ENCODE measurements at places on chromosomes 16 and 17.

GRCh38 chr17:41013606-41014005 is 4.7 kb upstream of the KRTAP3-1 start:
- no peak for DNase-seq

DNA sequence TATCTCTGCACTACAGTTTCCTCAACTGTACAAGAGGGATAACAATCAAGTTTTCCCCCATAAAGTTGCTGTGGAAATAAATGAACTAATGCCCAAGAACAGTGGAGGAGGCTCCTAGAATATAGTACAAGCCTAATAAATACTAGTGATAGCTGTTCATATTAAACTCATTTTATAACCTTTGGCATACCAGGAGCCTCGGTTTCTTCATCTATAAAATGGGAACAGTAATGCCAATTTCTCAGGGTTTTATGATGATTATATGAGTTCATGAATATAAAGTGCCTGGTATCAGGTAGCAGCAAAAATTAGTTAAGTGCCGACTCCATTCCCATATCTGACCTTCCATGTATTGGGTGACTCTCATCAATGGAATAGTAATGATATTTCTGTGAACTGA is 311.1 kb upstream of the MAF start:
- no peak for DNase-seq

DNA sequence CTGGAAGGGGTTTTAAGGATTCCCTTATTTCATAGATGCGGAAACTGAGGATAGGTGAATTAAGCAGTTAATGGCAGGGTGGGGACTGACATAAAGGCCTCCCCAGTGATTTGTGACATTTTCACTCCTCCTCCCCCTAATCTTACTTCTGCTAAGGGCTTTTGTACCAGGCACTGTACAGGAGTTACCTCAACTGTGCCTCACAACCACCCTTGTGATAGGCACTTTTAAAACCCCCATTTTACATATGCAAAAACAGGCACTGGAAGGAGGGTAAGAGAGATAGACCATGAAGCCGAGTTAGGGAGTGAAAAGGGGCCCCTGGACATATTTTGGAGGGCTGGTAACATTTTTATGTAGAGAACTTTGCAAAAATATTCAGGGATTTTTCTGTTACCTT is 862 bp upstream of the GDE1 start:
- DNase-seq, result no peak

DNA sequence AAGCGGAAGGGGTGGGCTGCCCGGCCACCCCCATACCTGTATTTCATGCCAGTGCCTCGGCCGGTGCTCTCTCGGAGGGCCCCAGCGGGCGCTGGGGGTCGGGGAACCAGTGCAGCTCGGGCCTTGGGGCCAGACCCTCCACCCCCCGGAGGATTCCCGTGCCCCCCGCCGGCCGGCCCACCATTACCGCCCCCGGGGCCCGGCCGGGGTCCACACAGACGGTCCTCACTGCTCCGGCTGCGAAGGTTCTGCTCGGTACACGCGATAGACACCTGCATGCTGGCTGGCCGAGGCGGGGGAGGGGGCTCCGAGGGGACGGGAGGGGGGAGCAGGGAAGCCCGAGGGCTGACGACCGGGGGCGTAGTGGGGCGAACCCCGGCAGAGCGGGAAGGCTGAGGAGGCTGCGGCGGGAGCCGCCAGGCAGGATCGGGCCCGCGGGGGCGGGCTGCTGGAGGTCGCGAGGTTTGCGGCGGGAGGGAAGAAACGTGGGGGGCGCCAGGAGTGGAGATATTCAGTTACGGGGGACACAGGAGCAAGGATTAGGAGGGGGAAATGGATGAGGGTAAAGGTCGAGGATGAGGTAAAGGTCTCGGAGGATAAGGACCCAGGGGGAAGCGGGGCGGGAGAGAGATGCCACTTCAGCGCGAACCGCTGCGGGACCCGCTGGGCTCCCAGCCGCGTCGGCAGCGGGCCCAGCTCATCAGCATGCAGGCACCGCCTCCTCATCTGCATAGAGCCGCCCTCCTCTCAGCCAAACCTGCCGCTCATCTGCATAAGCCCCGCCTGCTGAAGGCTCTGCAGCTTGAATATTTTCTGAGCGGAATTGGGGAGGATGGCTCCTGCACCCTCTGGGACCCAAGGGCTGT is at the start of gene KCNAB3:
KCNAB3 (minus strand) TSS at position 699 of the 866 bp plus-strand sequence; CDS start at position 278, 421 bp downstream.
- DNase-seq, result peak; percentile 64

DNA sequence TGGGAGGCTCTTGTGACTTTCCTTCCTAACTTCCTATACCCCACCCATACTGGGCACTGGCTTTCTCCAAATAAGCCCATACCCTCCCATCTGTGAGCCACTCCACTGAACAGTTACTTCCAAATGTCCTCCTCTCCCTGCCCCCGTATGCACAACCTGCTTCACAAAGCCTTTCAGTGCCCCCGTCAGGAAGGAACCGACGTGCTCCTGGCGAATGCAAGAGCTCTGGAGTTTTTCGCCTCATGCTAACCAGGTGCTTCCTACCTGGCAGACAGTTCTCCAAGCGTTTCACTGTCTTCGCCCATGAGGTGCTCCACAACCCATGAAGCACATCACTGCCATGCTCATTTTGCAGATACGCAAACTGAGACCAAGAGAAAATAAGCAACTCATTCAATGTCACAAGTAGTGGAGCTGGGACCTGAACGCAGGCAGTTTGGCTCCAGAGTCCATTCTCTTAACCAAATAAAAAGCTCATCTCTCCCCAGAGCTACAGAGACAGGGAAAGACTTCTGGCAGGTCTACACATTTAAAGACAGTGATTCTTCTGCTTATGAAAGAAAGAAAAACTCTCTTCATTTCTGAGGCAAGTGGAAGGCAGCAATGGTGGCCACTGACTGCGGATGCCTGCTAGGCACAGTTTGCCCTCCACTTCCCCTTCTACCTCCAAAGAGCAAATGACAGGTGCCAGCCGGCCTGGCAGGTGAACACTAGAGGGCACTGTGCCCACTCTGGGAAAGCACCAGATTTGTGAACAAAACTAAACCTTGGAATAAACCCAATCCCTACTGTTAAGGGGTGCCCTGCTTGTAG is 23.8 kb downstream of the SPHK1 start:
- DNase-seq, result peak; percentile 65

- no peak for DNase-seq
Measured at GRCh38 chr17:55962951-55963401, 190.3 kb upstream of the ANKFN1 start.

DNA sequence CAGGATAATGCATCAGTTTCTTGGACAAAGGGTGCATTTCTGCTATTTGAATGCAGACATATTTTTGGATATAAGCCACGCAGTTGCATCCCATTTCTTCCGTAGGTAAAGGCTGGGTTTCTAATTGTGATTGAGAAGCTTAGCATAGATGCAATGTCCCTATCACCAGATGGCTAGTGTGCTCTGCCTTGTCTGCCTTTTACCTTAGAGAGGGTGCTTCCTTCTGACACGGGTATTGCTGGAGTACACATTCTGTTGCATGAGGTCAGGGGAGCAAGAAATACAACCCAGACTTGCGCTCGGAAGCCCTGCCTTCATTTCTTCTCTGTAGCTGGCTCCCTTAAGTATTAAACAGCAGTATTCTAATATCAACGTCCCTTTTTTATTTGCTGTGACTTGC is 337.4 kb downstream of the WWOX start:
- DNase-seq, result no peak

DNA sequence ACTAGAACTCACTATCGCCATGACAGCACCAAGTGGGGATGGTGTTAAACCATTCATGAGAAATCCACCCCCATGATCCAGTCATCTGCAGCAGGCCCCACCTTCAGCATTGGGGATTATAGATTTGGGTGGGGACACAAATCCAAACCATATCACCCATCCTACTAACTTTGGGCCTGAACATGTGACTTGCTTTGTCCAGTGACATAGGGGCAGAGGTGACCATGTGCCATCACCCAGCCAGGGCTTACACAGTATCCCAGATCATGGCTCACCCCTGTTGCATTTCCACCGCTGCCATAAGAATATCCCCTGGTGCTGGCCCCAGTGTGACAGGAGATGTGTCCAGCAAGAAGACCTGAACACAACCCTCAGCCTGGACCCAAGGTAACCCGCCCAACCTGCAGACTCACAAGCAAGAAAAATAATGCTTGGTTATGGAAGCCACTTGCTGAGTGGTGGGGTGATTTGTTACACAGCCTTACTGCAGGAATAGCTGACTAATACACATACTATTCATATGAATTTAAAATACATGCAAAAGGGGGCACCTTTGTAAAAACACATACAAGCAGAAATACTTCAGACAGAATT is 130.9 kb downstream of the GSG1L start:
- no peak for DNase-seq

GRCh38 chr17:3630781-3631180 is 5.3 kb downstream of the SHPK start:
- DNase-seq, result no peak

DNA sequence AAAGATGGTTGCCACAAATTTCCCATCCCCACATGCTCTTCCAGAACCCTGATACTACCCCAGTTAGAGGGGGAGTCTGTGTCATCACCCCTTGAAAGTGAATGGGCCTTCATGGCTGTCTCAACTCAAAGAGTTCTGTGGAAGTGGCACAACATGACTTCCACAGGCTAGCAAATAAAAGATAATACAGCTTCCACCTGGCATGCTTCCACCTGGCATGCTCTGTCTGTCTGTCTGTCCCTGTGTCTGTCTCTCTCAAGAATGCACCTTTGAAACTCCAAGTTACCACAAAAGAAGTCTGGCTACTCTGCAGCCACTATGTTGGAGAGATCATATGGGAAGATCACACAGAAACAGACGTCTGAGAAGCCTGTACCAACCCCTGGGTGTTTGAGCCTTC is 35.0 kb downstream of the CFDP1 start:
- DNase-seq, result no peak

DNA sequence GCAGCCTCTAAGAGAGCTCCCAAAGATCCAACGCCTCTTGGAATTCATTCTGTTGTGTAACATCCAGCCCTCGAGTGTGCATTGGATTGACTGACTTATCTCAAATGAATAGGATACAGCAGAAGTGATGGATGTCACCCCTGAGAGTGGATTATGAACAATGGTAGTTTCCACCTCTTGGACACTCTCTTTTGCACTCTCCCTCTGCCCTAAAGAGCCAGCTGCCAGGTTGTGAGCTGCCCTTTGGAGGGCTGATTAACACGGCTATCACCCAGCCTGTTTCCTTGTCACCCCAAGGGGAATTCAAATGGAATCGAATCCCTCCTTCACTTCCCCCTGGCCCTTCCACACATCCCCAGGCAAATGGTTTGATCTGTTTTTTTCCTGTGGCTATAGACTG is 21.2 kb upstream of the HAPSTR1 start:
- DNase-seq, result no peak

DNA sequence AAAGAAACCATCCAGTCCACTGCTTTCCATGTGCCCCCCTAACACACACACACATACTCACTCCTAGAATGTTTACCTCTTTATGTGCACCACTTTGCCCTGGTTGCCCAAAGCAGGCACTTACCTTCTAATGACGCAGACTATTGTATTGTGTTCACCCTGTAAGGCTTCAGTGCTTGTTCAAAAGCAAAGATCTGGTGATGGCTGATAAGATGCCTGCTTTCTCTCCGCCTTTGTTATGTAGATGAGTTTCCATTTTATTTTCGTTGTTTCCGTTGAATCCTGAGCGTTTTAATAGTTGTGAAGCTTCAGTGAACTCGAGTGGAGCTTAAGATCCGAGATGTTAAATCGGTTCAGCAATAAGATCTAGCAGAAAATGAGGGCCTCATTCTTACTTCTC is 452.7 kb downstream of the TMEM114 start:
- DNase-seq, result no peak

DNA sequence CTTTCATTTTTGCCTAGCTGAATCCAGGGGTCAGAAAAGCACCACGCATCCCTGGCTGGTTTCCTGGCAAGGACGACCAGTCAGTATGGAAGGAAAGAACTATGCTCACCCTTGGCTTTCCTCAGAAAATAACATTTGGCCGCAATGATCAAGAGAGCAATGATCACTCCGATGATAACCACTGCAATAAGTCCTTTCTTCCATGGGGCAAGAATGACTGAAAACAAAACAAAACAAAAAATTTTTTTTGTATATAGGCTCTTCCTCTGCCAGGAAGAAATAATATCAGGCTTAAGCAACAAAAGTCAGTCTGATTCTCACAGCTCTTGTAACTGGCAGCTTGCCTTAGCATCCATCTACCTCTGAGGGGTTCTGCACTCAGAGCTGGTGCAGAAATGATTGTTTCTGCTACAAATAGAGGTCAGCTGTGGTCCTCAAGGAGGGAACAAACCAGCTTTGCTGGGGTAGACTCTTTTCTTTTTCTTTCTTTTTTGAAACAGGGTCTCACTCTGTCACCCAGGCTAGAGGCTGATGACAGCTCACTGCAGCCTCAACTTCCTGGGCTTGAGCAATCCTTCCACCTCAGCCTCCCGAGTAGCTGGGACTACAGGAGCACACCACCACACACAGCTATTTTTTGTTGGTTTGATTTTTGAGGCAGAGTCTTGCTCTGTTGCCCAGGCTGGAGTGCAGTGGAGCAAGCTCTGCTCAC is 35.7 kb downstream of the PECAM1 start:
- no peak for DNase-seq
